Cortex of kidney (tissue), 1 donor: ENCODE measurements at places on chromosomes 5 and 9.

DNA sequence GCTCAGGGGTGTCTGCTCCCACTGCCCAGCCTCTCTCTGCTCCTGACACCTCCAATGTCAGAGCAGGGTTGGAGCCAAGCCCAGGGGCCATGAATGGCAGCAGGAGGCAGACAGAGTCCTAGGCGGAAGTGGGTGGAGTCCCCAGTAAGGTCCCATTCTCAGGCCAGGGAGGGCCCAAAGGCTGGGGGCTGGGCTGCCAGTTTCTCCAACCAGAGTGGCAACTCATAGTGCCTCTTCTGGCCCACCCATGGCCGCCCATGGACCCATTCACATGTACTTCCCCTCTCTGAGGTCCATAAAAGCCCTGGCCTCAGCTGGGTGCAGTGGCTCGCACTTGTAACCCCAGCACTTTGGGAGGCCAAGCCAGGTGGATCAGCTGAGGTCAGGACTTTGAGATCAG is 261.8 kb upstream of the TNC start:
- no peak for DNase-seq

DNA sequence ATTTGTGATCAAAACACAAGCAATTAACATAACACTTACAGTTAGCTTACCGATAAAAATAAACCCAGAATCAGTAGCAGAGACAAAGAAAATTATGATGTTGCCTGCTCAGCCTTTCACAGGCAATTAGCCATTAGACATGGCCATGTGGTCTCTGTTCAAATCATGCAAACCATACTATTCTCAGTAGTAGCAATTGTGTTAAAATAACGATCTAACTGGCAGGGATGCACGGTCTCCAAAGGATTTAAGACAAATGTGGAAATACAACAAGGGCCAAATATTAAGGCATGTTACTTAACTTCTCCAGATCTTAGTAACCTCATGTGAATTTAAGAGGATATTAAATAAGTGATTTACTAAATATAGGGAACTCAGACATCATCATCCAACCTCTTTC is 59.5 kb downstream of the PTBP3 start:
- DNase-seq = no peak

GRCh38 chr5:136364307-136364706 is 1.0 kb downstream of the TRPC7 start:
- DNase-seq = no peak

- DNase-seq = no peak
Observed at GRCh38 chr9:136013116-136013515, 51.9 kb upstream of the UBAC1 start.

- DNase-seq = no peak
Observed at GRCh38 chr5:126274763-126275125, 148.5 kb upstream of the GRAMD2B start.

DNA sequence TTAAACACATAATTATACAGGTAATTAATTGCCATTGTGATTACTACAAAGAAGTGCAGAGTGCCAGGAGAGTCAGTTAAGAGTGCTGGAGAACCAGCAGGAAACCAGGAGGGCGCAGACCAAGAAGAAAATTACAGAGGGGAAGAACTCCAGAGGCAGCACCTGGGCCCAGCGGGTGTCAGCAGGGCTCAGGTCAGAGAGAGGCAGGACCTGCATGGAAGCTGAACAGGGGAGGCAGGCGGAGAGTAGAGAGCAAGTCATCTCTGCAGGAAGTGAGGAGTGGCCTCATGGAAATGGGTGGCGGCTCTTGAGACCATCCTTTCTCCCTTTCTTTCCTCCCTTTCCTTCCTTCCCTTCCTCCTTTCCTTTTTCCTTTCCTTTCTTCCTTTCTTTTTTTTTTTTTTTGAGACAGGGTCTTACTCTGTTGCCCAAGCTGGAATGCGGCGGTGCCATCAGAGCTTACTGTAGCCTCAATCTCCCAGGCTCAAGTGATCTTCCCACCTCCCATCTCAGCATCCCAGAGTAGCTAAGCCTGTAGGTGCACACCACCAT is 4.0 kb upstream of the ZBTB34 start:
- no peak for DNase-seq

GRCh38 chr5:108700930-108701329 is 46.8 kb upstream of the FER start:
- no peak for DNase-seq

DNA sequence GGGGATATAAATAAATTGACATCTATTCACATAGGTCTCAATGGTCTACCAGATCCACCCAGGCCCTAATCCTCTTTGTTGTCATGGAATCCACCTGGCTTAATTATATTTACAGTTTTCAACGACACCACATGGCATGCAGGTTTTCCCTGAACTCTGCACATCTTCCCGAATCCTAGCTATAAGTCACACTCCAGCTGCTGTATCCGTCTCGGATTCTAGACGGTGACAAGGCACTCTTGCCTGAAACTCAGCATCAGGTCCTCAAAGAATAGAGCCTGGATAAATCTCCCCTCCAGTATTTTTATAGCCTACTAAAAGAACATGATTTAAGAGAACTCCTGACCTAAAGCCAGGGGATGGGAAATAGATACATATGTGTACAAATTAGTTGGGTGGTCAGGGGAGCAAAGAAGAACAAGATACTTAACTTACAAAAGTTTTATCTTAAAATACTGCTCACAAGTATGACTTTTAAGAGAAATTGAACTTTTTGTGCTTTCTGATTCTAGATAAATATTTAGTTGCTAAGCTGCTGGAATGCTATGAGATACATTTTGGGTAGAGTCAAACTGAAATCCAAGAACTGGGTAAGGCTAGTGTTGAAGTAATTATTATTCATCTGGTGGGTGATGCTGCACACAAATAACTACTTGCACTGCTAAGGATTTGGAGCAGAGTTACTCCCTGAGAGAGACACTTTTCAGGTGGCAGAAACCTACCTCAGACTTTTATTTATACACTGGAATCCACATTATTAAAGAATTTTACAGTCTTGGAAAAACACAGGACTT is 187.3 kb downstream of the EFNA5 start:
- no peak for DNase-seq
